Fibroblast of mammary gland (primary cell): ENCODE measurements at places on chromosomes 6 and 20.

DNA sequence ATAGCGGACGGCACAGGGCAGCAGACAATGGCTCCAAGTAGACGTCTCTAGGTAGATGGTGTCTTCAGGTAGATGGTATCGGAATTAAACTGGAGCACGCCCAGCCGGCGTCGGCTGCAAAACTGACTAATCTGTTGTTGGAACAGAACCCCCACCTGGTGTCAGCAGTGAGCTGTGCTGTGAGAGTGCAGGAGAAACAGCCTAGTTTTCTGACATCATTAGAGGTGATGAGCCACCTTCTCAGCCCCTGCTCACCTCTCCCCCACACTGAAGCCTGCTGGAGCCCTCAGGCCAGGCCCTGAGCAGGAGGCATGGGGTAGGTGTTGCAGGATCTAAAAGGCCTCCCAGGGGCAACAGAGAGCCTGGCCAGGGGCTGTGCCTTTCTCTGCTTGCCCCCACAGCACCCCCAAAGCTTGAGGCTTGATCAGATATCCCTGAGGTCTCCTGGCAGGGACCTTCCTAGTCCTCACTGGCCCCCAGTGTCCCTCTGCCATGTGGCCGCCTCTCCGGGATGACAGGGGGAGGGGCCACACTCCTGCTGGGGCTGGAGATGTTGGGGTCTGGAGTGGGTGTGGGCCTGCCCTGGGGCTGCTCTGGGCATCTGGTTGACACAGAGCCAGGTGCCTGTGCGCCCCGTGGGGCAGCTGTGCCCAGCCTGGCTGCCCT, 6.9 kb upstream of the HELZ2 start:
- DNase-seq: peak; percentile 60

- no peak for DNase-seq
These were observed 6.7 kb downstream of the TGM3 start for GRCh38 chr20:2302384-2303060.

DNA sequence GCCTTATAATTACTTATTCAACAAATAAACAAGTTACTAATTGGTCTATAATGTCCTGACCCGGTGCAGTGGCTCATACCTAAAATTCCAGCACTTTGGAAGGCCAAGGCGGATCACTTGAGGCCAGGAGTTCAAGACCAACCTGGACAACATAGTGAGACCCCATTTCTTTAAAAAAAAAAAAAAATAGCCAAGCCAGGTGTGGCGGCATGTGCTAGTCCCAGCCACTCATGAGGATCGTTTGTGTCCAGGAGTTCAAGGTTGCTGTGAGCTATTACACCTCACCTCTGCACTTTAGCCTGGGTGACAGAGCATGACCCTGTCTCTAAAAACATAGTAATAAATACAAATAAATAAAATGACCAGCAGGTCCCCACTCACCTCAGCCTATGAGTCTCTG, 9.8 kb upstream of the UBE2V1 start:
- no peak for DNase-seq

- DNase-seq: peak; percentile 60
These were observed 18.4 kb downstream of the NT5E start for GRCh38 chr6:85468326-85468725.

GRCh38 chr6:137848672-137849071, 18.4 kb upstream of the TNFAIP3 start:
- no peak for DNase-seq
